ENCODE measurements at places on chromosomes 6 and 20. TPM values are rescaled to one million over a fixed set of nuclear protein-coding genes. Genes with fewer than 3 reads are reported as not detected.

Gene PRR18
- 0.22 TPM for total RNA-seq

Gene POLR1C
- total RNA-seq: 21.1 TPM

Gene AKAP12
- total RNA-seq: 148 TPM

Gene HAO1
- not detected for total RNA-seq

Gene TINAG
- total RNA-seq: 0.04 TPM

Gene AK9
- 10.5 TPM for total RNA-seq

Gene PPIL6
- 5.9 TPM for total RNA-seq

Gene VIP
- total RNA-seq: 1.2 TPM

Gene OR2B6
- total RNA-seq: 0.09 TPM

Gene GINS1
- 5.2 TPM for total RNA-seq

Gene SMOC2
- 65.4 TPM for total RNA-seq

Gene UNC5CL
- 3.0 TPM for total RNA-seq

Gene KCNK16
- not detected for total RNA-seq

Gene HNF4A
- under 0.01 TPM for total RNA-seq

Gene SIRPB1
- 0.13 TPM for total RNA-seq

Gene PBOV1
- total RNA-seq: not detected

Gene BPIFB2
- total RNA-seq: not detected

Gene LPA
- total RNA-seq: not detected

Gene CST2
- not detected for total RNA-seq

Gene BACH2
- 3.6 TPM for total RNA-seq

Measured in muscle of leg (tissue), 16 donors.